ENCODE measurements at places on chromosomes 3 and 15.

- no peak for DNase-seq
These were observed 115.2 kb downstream of the EDEM1 start for GRCh38 chr3:5302661-5303060.

- DNase-seq, result peak; percentile 33
These were observed 88.8 kb upstream of the CHD2 start for GRCh38 chr15:92811148-92811913.

- no peak for DNase-seq
These were observed 17.4 kb upstream of the RAF1 start for GRCh38 chr3:12681089-12681942.

GRCh38 chr3:129023909-129024308, 22.8 kb downstream of the EFCC1 start:
- DNase-seq, result no peak

GRCh38 chr3:131796558-131797198, 238.1 kb downstream of the CPNE4 start:
- peak; percentile 56 for DNase-seq

DNA sequence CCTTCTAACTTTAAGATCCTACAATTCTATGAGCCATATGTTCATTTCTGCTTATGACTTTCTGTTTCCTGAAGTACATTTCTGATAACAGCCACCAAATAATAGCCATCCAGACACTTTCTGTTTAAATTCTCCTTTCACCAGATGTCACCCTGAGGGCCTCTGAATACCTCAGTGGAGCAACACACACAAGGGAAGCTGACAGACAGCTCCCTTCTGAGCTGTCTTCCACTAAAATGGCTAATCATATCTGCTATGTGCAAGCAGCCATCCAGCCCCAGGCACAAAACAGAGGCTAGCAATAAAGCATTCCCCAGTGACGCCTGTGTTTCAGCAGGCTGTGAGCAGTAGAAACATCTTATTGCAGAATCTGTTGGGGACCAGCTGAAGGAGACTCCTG, 666.6 kb upstream of the UBE2E2 start:
- no peak for DNase-seq

DNA sequence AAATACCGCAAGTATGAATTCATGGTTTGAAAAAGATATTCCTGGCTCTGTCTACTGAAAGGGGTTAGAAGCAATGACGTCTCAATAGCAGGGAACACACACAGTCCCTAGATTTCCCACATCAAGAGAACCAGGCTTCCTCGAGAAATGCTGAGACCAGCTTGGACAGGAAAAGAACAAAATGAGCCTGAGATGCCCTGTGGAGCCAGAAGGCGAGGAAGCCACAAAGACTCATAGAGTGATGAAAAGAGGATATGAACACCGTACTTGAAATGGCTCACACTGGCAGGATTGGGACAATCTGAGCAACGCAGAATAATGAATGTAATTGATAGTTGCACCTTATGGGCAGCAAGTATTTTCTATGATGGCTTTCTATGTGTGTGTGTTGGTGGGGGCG, 302.4 kb upstream of the ATP10A start:
- no peak for DNase-seq

GRCh38 chr3:124907957-124908356, 20.8 kb upstream of the ITGB5 start:
- DNase-seq, result no peak

- no peak for DNase-seq
These were observed 30.7 kb downstream of the CD200R1L start for GRCh38 chr3:112815981-112816380.

- no peak for DNase-seq
These were observed 1.7 kb downstream of the CFAP44 start for GRCh38 chr3:113439606-113440005.

GRCh38 chr15:25433118-25433865, 5.5 kb downstream of the UBE3A start:
- DNase-seq, result no peak

DNA sequence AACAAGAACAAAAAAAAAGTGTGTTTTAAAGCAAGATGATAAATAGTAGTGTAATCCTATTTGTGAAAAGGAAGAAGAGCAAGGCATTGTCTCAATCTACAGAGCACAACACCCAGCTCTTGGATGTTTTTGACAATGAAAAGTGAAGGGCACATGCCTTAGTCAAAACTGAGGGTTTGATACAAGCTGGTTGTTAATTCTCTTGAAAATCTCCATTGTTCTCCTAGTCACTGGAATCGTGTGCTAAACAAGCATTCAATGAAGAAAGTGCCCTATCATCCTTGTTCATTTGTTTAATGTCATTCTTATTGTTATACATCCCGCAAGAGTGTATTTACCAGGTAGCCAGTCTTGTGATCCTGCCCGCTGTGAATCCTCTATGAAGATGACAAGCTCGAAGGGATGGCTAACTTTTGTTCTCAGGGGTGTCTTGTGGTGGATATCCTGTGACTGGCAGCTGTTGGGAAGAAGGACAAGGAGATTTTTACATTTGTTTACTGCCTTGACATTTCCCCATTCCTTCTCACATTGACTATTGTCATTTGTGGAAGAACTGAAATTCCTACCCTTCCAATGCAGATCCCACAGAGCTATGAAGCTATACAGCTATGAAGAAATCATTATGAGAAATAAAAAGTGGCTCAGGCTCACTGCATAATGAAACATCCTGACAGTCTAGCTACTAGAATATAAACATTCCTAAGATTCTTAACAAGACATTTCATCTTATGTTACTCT, 175.9 kb downstream of the VGLL3 start:
- no peak for DNase-seq

- DNase-seq, result no peak
These were observed 685.8 kb upstream of the CCDC54 start for GRCh38 chr3:106691476-106691875.

DNA sequence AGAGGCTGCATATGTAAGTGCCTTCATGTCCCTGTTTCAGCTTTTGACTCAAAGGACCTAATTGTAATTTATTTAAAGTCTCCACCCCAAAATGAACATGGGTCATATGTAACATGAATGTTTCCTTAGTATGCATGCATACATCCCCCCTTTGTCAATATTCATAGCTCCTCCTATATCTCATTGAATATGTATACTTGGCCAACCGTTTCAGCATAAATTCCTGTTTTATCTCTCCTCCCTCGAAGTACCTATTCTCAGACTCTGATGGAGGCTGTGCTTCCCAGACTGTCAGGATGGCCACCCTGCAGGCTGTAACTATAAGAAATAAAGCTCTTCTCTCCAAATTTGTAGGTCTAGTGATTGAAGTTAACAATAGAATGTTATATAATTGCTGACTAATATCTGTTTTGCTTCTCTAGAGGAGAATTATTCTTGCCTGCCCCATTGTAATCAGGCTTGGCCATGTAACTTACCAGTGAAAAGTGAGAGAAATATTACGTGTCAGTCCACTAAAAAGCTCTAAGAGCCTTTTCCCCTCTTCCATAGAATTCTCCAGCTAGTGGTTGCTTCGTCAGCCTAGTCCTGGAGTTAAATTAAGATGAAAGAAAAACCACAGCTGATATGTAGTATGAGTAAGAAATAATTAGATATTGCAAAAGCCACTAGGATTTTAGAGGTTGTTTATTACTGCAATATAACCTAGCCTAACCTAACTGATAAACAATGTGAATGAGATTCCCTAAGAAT, 245.1 kb downstream of the ZNF385D start:
- DNase-seq, result no peak

GRCh38 chr3:8652324-8652987, 7.9 kb upstream of the SSUH2 start:
- no peak for DNase-seq

- DNase-seq, result no peak
These were observed 123.3 kb upstream of the MME start for GRCh38 chr3:154956815-154957214.

GRCh38 chr3:171770689-171771620, 39.3 kb downstream of the PLD1 start:
- peak; percentile 68 for DNase-seq

DNA sequence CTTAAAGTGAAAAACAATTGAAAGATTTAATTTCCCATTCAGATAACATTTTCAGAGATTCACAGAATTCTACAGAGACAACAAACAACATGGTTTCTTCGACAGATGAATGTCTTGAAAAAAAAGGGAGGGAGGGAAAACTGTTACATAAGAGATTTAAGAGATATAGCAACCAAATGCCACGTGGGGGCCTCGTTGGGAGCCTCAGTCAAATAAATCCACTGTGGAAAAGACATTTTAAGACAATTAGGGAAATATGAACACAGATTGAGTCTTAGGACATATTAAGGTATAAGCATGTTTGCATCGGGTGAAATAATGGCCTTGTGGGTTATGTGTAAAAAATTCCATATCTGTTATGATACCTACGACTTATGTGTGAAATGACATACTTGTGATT, 5.0 kb upstream of the PRRT3 start:
- DNase-seq, result no peak

GRCh38 chr3:126983653-126984390, 907 bp downstream of the PLXNA1 start:
- DNase-seq, result no peak

GRCh38 chr3:157982359-157982758, 123.9 kb downstream of the SHOX2 start:
- no peak for DNase-seq

DNA sequence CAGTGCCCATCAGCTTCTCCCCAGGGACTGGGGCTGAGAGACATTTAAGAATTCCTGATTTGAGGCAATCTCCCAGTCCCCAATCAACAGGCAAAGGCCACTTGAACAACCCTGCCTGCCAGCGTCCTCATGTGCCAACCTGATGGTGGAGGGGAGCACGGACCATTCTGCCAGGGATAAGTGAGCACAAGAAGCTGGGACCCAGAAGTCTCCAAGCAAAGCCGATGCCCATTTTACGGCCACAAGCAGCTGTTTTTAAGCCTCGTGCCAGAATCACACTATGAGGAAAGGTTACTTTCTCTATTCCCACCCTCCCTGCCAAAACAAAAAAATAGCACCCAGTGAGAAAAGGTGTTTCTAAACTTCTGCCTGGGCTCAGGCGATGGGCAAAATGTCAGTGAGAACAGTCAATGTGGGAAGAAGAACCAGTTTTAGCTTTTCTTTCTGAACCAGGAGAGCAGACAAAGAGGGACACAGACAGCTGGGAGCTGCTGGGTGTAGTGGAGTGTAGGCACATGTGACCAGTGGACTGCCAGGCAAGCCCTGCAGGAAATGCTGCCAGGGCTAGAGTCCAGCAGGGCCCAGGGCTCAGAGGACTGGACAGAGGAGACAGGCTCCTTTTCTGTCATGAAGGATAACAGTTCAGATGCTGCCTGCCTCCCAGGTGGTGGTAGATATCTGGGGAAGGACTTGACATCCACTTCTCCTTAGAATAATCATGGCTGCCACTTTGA, 57.7 kb downstream of the ATP2B2 start:
- peak; percentile 60 for DNase-seq

- DNase-seq, result no peak
These were observed 137.9 kb downstream of the DNAJB8 start for GRCh38 chr3:128328546-128329458.

DNA sequence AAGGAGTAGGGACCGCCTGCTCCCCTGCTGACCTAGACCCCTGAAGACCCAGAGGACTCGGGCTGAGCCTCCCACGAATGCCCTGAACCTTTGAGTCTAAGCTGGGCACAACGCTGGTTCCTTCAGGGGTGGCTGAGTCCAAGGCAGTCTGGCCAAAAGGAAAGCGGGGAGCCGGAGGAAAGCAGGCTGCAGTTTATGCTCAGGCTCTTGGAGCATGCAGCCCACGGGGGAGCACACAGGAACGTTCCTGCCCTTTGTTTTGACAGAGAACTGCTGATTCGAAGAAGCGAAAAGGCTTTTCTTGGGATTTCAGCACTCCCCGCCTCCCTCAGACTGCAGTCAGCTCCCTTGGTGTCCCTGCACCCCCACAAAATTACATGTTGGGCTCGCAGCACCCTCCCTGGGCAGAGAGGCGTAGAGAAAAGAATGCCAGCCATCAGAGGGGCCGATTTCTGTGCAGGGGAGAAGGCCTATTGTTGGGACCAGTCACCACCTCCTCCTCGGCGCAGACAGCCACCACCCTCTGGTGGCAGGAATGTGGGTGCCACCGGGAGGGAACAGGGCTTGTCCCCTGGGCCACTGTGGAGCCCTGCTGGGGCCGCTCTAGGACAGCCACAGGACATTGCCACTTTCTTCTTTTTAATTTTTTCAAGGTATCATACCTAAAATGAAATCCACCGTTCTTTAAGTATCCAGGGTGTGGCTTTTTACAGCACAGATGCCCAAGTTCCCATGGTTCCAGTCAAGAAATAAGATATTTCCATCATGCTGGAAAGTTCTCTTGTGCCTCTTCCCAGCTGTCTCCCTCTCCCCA, 72.2 kb downstream of the SMAD6 start:
- peak; percentile 78 for DNase-seq

DNA sequence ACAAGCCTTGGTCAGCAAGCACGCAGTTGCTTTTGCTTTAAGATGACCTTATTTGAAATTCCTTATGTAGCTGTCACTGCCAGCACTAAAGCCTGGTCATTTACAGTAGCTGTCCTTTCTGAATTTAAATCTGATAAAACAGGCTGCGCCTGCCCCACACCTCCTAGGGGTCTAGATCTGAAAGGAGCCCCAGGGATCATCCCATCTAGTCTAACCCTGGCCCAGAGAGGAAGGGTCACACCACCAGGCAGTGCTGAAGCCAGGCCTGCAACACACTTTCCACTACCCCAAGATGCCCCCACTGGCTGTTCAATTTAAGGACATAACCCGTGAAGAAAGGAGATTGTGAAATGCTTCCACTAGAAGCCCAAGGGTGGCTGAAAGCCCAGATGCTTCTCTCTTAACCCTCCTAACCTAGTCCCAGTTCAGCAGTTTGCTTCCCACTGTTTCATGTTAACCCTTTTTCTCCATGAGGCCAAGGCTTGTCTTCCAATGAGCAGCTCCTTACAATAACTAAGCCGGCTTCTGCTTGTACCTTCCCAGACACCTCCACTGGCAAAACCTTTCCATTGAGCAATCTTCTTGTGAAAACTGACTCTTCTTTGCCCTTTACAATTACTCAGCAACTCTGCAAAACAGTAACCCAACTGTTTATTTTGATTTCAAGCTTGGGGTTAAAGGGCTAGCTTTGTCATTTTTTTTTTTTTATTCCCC, 198.9 kb upstream of the LPP start:
- DNase-seq, result no peak

DNA sequence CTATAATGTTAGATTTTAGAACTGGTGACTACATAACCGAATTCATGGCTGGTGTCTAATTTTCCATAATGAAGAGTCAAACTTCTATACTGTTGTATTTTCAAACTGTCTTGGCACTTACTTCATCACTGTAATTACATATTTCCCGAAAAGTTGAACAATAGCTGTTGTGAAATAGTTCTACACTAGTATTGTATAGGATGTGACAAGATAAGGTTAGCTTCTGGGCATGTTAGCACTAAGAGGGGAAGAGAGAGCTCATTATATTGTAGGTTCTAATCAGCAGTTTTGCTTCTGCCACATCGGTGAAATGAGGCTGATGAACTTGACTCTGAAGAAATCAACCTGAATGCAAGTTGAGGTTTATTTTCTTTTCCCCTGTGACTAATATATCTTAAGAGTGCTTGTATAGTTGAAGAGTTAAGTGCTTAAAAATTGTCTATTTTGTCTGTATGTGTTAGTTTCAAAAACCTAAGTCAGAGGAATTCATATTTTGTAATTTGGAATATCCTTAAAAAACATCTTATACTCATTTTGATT, 8.9 kb downstream of the GYG1 start:
- no peak for DNase-seq

Measured in Ammon's horn (tissue), 1 donor.